GM23338 (cell line): ENCODE measurements at places on chromosomes 3 and 15. TPM values are rescaled to one million over a fixed set of nuclear protein-coding genes. Genes with fewer than 3 reads are reported as not detected.

GRCh38 chr3:4571690-4572334 is 78.7 kb downstream of the ITPR1 start:
- DNase-seq, result peak; percentile 53

GRCh38 chr3:162704799-162705385 is 1208.3 kb downstream of the OTOL1 start:
- no peak for DNase-seq

DNA sequence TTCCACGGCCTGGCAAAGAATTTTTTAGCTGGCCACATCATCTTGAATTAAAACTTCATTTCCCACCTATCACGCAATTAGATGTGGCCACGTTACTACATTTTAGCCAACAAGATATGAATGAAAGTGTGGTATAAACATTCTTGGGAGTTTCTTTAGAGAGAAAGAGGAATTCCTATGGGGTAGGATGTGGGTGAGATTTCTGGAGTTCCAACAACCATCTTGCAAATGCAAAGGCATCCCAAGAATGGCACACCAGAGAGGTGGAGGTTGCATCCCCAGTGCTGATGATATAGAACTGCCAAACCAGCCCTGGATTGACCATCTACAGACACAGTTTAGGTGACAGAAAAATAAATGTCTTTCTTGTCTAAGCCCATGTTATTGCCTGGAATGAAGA is 66.3 kb upstream of the AKAP13 start:
- DNase-seq, result no peak

GRCh38 chr3:45060165-45060892 is 34.2 kb downstream of the CLEC3B start:
- DNase-seq, result peak; percentile 32

The SAMD7 gene
- not detected in 2 replicates for total RNA-seq

The EPHA3 gene
- total RNA-seq, result 0.21 and 0.47 TPM in 2 replicates

The C3orf22 gene
- total RNA-seq, result not detected in 2 replicates

GRCh38 chr3:45580112-45580765 is 14.3 kb upstream of the LIMD1 start:
- DNase-seq, result no peak

DNA sequence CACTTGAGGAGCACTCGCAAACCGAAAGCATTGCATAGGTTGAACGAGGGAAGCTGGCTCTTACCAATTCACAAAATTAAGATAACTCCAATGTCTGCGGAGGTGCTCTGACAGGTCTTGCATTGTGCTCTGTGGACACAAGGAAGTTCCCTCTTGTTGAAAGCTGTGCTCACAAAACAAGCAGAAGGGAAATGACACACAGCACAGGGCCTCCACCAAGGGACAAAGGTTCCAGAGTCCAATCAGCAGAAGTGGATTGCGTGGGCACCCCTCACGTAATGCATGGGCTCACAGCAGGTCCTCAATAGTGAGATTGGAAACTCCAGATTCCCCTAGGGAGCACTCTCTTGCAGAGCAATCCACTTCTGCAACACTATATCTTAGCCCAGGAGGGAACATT is 89.9 kb downstream of the ATP10A start:
- DNase-seq, result no peak

DNA sequence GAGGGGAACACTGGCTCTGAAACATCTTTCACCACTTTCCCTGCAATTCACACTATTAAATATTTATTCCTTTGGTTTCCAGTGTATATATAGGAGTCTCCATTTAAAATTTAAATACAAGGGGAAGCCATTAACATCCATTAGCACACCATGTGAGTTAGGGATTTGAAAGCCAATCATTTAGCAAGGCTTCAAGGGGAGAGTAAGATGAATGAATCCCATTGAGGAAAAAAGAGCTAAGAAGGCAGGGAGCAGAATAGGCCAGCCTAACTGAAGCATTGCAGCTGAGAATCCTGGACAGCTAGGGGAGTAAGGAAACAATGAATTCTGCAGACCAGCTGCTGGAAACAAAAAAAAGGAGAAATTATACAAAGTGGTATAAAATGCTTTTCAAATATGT is 426.1 kb downstream of the IL5RA start:
- peak; percentile 23 for DNase-seq

- DNase-seq, result no peak
These were observed 31.3 kb downstream of the TARS3 start for GRCh38 chr15:101692801-101693598.

The ARHGEF26 gene
- 16.9 and 17.3 TPM in 2 replicates for total RNA-seq

The DOCK3 gene
- total RNA-seq, result 5.6 and 6.1 TPM in 2 replicates

DNA sequence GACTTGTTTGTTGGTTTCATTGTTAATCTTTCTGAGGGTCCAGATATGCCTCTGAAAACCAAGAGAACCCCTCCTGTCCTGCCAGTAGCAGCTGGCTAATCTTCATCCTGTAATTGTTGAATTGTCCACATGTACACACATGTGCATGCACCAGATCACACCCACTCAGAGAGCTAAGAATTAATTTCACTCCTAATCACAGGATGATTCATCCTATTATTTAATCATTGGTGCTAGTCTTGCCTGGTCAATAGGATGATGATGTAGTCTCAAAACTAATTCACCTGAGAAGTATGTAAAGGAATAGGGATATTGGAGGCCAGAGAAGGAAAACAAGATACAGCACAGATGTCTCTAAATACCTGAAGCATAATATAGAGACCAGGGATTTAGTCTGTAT is 7.8 kb upstream of the AHSG start:
- no peak for DNase-seq

- no peak for DNase-seq
These were observed 92.3 kb upstream of the ROPN1 start for GRCh38 chr3:124084022-124084881.

The SEMA3G gene
- total RNA-seq, result 2.2 and 2.5 TPM in 2 replicates
